B cell (primary cell): ENCODE measurements at places on chromosomes 16 and 17. TPM values are rescaled to one million over a fixed set of nuclear protein-coding genes. Genes with fewer than 3 reads are reported as not detected.

- no peak for DNase-seq
- no peak overlapping the region for H3K4me3 ChIP-seq
- no peak overlapping the region for H3K27ac ChIP-seq
- no peaks in the 10 kb centered on the region for H3K4me1 ChIP-seq
- H3K36me3 ChIP-seq: no peaks in the 10 kb centered on the region
Measured at GRCh38 chr17:77737442-77738265, 220.8 kb upstream of the TNRC6C start.

DNA sequence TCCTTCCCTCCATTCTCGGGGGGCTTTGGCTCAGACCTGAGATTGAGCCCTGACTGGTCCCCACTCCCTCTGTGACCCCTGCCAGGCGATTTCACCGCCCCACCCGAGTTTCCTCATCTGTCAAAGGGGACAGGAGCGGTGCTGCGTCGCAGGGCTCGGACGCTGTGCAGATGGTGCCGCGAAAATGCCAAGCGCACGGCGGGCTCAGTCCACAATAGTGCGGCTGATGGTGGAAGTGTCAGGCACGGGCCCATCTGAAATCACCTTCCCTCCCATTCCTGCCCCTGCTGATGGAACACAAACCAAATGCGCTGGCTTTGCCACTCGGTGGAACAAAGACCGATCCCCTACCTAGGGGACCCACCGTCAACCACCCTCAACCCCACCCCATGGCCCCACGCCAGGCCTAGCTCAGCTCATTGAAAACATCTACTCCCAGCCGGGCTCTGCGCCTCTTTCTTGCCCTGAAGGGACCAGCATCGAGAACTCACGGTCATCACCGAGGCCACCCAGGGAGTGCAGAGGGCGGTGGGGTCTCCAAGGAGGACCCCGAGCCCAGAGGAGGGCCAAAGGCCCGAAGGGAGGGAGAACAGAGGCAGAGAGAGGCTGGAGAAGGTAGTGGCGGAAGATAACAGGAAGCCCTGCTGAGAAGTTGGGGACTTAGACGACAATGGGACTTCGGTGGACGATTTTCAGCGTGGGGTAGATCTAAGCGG is 1.4 kb downstream of the CARHSP1 start:
- no peaks in the 10 kb centered on the region for H3K36me3 ChIP-seq
- DNase-seq: peak; percentile 37
- H3K27me3 ChIP-seq: no peaks in the 10 kb centered on the region
- no peak overlapping the region for H3K27ac ChIP-seq
- H3K4me1 ChIP-seq: peaks cover 68% of the 10 kb centered on the region

DNA sequence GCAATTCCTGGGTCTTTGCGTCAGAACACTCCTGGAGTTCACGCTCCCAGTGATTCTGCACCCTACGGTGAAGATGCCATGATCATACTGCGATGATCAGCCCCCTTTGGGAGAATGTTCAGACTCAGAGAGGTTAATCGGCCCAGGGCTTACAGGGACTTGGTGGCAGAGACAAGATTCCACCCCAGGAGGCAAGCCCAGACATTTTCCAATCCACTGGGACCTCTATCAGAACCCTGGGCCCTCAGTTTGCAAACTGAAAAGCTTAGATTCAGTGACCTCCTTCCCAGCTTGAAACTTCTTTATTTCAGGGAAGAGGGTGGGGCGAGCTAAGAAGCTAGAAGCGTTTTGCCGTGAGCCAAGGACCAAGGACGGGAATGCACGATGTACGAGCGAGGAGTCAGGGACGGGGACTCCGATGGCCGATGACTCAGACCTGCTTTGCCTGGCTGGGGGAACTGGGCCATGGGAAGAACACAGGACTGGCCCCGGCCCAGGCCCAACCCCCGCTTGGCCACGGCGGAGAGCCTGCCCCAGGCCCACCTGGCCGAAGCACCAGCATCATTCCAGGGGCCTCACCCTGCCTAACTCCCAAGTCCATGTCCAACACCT is 34.7 kb downstream of the SOCS3 start:
- H3K4me3 ChIP-seq: no peak overlapping the region

DNA sequence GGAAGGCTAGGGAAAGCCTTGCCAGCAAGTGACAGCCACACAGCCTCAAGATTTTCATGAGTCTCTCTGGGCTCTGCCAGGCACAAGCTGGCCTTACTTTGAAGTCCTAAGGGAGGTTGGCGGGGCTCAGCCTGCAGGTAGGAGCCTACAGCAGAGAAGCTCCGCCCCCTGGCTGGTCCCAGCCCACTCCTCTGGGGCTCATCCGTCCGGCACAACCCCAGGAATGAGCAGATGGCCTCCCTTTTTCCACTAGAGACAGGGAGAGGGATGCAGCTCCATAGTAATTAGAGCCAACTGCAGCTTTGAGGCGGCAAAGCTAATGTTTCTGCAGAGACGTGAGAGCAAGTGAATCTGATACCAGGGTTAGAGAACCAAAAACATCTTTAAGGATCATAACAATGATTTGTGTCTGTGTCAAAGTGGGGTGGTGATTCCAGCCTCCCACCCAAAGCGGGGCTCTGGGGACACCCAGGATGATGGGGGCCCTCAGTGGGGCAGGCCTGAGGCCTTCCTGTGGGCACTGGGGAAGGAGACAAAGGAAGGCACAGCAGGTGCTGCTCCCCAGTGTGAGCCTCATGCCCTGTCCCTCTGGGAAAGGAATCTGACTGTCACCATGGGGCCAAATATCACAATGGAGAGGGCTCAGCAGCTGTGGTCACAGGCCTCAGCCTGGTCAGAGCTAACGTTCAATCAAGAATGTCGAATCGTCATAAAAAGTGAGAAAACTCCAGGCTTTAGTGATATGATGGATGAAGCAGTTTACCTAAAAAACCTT is 61.5 kb downstream of the RBFOX3 start:
- no peaks in the 10 kb centered on the region for H3K27me3 ChIP-seq
- no peaks in the 10 kb centered on the region for H3K4me1 ChIP-seq
- no peaks in the 10 kb centered on the region for H3K36me3 ChIP-seq
- no peak overlapping the region for H3K4me3 ChIP-seq

GRCh38 chr16:14249291-14250032 is 178.3 kb downstream of the MRTFB start:
- no peak overlapping the region for H3K27ac ChIP-seq
- DNase-seq: peak; percentile 66
- no peaks in the 10 kb centered on the region for H3K27me3 ChIP-seq
- H3K4me3 ChIP-seq: no peak overlapping the region
- no peaks in the 10 kb centered on the region for H3K4me1 ChIP-seq

- no peak overlapping the region for H3K4me3 ChIP-seq
- no peaks in the 10 kb centered on the region for H3K27me3 ChIP-seq
- no peaks in the 10 kb centered on the region for H3K36me3 ChIP-seq
- no peak for DNase-seq
- H3K27ac ChIP-seq: peak overlapping the region; percentile 30
Measured at GRCh38 chr16:68296693-68297092, 14.1 kb downstream of the SLC7A6OS start.

DNA sequence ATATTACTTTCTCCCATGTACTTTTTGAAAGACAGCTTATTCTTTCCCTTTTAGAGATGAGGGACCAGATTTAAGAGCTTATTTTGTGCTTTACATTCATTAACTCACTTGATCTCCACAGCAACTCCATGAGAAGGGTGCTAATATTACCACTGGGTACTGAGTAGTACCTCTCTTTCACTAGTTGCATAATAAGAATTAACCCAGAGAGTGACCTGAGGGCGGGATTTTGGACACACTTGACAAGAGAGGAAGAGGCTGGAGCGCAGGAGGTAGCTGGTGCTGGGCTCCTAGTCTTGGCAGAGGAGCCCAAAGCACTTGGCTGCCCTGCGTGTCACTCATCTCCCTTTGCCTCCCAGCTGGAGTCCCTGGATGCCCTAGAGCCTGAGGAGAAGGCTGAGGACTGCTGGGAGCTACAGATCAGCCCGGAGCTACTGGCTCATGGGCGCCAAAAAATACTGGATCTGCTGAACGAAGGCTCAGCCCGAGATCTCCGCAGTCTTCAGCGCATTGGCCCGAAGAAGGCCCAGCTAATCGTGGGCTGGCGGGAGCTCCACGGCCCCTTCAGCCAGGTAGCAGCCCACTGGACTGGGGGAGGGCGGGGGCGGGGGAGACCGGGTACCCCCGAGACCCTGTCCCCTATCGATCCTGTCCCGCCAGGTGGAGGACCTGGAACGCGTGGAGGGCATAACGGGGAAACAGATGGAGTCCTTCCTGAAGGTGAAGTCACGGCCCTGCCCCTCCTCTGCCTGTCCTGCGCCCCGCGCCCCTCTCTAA is 1.7 kb upstream of the MAZ start:
- H3K4me3 ChIP-seq: peak overlapping the region; percentile 94
- no peaks in the 10 kb centered on the region for H3K27me3 ChIP-seq
- peaks cover 1% of the 10 kb centered on the region for H3K36me3 ChIP-seq
- peak overlapping the region; percentile 91 for H3K27ac ChIP-seq
- H3K4me1 ChIP-seq: peaks cover 39% of the 10 kb centered on the region

DNA sequence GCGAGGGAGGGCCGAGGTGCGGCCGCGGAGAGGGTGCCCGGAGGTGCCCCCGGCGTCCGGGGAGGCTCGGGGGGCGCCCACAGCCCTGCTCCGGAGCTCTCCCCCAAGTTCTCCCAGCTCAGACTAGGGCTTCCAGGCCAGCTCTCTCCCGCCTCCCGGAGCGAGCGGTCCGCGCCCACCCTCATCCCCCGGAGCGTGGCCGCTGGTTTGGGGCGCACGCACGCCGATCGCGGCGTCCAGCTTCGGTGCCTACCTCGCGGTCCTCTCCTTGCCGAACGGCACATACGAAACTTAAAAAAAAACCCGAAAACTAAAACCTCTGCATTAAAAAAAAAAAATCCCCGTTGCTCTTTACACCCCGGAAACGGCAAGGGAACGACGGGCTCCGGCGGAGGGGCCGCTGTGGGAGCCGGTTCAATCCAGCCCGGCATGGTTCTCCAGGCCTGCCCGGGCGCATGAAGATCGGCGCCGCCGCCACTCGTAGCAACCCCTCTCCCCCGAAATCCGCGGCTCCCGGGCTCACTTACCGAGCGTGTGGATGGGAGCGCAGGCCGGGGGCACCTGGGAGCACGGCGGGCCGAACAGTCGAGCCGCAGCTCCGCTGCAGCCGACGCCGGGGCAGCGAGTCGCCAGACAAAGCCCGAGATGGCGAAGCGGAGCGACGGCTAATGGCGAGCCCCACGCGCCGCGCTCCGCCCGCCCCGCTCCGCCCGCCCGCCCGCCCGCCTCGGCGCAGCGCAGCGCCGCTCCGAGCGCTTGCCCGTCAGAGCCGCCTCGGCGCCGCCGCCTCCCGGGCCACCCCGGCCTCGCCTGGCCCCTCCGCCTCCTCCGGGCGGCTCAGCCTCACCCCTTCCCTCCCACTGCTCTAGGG is 973 bp upstream of the UBTF start:
- H3K36me3 ChIP-seq: no peaks in the 10 kb centered on the region

DNA sequence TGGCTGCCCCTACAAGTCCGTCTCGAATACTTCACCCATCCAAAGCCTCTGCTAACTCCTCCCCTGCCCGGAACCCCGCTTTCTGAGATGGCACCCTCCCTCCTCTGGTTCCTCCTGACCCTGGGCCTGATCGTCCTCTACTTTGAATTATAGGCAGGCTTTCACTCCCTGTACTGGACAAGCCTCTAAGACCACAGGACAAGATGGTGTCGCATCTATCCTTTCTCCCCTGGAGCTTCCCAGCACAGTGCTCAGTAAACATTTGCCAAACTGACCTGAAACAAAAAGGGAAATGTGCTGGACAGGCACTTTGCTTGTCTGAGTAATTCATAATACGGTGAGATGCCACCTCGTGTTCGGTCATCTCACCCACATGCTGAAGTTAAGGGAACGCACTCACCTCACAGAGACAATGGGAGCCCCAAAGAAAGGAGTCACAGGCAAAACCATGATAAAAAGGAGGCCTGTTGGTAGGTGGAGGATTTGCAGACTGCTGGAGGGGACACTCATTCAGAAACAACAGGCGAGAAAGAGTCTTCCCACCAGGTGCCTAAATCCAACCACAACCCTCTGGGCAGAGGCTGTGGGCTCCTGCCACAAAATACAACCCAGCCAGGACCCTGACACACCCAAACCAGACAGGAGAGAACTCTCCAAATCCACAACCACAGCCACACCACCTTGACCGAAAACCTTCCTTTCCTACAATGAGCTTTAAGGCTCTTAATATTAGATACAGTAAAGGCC is 28.2 kb downstream of the SNN start:
- H3K36me3 ChIP-seq: no peaks in the 10 kb centered on the region
- no peak overlapping the region for H3K4me3 ChIP-seq
- DNase-seq: no peak
- no peaks in the 10 kb centered on the region for H3K27me3 ChIP-seq
- no peak overlapping the region for H3K27ac ChIP-seq

- no peak overlapping the region for H3K4me3 ChIP-seq
- H3K27me3 ChIP-seq: peaks cover 6% of the 10 kb centered on the region
- no peak overlapping the region for H3K27ac ChIP-seq
- H3K4me1 ChIP-seq: no peaks in the 10 kb centered on the region
Measured at GRCh38 chr17:79654960-79655382, 44.1 kb upstream of the RBFOX3 start.

DNA sequence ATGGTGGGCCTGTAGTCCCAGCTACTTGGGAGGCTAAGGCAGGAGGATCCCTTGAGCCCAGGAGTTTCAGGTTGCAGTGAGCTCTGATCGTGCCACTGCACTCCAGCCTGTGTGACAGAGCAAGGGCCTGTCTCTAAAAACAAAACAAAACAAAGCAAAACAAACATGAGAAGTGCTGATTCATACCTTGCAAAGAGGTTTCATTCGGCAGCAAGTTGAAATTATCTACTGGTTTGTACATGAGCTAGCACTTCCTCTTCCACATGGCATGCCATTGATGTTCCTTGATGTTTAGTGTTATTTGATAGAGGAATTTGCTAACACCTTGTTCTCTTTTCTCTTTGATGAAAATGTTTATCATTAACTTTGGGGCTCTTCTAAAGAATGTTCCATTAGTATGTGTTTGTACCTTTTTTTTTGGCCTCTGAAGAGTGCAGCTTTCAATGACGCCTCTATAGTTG is 50.6 kb downstream of the SPECC1 start:
- H3K4me3 ChIP-seq: no peak overlapping the region
- no peaks in the 10 kb centered on the region for H3K36me3 ChIP-seq
- no peak overlapping the region for H3K27ac ChIP-seq
- no peaks in the 10 kb centered on the region for H3K27me3 ChIP-seq

Gene KRT39
- not detected in 2 replicates for total RNA-seq

Gene SLC13A2
- total RNA-seq: not detected in 2 replicates

Gene SSTR5
- not detected in 2 replicates for total RNA-seq

Gene CA7
- not detected in 2 replicates for total RNA-seq
